Left colon (tissue), 2 donors: ENCODE measurements at places on chromosomes 6 and 20. TPM values are rescaled to one million over a fixed set of nuclear protein-coding genes. Genes with fewer than 3 reads are reported as not detected.

DNA sequence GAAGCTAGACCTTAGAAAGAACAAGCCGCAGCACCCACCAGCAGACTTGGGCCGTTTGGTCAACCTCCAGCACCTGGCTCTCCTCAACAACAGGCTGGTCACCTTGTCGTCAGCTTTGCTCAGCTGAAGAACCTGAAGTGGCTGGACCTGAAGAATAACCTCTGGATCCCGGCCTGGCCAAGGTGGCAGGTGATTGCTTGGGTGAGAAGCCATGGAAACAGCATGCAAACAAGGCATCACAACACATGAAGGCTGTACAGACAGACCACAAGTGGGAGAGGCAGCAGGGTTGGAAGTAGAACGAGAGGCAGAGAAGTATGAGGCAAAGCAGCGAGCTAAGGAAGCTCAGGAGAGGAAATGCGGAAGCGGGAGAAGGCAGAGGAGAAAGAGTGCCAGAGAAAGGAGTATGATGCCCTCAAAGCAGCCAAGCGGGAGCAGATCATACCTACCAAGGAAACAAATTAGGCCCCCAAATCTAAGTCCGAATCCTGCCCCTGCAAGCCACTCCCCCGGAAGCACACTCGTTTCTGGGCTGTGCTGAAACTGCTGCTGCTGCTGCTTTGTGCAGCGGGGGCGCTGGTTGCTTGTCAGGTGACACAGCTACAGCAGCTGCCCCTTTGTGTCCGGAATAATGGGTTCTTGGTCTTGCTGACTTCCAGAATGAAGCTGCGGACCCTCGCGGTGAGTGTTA lies 121.6 kb upstream of the LGSN start:
- no peak for DNase-seq

The METTL24 gene
- 4.3 TPM for total RNA-seq

DNA sequence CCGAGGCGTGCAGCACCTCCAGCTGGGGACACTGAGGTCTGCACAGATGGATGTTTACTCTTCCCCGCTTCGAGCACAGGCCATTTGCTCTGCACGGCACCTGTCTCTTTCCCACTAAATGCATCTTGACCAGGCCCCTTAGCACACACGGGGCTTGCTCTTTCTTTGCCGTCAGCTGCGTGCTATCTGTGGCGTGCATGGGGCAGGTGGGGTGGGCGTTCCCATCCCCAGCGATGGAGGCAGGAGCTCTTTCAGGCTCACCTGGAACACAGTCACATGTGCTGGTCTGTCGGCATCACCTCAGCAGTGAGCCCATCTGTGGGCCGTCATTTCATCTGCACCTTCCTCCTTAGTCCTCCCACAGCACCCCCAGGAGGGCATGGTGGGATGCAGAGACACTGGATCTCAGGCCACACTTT lies 35.1 kb downstream of the RBM38 start:
- DNase-seq, result no peak

DNA sequence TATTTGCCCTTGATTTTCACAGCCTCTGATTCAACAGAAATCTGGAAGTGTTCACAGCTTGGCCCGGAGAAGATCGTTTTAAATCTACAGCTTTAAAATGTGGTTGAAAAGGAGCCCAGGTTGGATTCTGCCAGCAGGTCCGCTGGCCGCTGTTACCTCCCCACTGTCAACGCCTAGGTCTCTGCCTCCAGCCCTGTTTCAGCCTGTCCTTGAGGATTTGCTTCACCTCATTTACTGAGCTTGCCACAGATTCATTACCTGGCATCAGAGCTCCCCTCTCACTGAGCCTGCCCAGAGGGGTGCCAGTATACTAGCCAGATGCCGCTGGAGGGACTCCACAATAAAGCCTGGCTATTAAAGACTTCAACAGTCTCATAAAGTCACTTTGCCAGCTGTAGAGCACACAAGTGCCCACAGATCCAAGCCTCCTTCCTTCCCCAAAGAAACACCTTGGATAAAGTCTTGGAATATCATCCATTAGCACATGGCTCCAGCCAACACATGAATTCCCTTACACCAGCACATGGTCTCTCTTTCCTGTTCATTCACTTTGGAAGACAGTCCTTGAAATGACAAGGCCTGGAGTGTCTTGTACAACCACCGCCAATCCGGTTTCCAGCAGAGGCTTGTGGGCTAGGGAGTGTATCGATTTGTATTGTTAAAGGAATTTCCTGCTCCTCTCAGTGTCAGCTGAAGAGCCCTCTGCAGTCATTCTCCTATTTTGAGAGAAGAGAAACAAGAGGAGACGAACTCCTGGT lies 9.5 kb upstream of the NR2E1 start:
- no peak for DNase-seq

- no peak for DNase-seq
Measured at GRCh38 chr6:69391106-69391505, 405.7 kb downstream of the LMBRD1 start.

The SEMG1 gene
- 0.21 TPM for total RNA-seq

DNA sequence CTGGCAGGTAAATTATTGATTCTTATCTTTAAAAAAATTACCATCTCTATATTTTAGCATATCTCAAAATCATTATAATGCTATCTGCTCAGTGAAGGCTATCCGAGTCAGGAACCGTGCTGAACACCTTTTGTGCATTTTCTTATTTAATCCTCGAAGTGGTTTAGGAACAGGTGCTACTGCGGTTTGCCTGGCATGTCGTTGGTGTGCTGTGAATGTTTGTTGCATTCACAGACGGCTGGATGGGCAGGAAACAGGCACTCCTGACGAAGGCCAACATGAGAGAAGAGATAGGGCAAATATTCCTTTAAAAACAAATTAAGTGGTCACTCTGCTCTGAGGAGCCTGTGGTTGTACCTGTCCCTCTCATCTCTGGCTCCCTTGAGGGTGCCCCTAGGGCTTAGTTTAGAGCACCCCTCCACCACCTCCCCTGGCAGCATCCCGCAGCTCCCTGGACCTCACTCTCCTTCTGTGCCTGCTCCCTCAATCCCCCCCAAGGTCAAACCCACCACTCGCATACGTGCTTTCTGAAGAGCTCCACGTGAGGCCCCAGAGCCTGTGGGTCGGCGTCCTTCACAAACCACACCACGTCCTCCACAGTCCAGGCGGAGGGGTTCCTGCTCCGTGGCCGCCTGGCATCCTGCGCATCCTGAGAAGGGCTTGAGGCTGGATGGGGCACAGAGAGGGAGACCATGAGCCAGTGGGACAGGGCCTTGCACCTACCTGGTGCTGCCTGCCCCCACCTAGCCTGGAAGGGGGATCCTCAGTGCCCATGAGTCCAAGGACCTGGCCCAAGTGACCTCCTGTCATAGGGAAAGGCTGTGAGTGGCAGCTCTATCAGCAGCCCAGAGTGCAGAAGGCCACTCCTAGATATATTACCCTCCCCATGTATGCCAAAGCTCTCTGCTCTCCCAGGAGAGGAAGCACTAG lies 116.5 kb downstream of the SCML4 start:
- no peak for DNase-seq

- no peak for DNase-seq
Measured at GRCh38 chr6:35668744-35669450, 19.8 kb downstream of the FKBP5 start.

- DNase-seq, result peak; percentile 48
Measured at GRCh38 chr6:43913375-43914271, 143.6 kb downstream of the VEGFA start.

The BNIP5 gene
- total RNA-seq, result 14.4 TPM

DNA sequence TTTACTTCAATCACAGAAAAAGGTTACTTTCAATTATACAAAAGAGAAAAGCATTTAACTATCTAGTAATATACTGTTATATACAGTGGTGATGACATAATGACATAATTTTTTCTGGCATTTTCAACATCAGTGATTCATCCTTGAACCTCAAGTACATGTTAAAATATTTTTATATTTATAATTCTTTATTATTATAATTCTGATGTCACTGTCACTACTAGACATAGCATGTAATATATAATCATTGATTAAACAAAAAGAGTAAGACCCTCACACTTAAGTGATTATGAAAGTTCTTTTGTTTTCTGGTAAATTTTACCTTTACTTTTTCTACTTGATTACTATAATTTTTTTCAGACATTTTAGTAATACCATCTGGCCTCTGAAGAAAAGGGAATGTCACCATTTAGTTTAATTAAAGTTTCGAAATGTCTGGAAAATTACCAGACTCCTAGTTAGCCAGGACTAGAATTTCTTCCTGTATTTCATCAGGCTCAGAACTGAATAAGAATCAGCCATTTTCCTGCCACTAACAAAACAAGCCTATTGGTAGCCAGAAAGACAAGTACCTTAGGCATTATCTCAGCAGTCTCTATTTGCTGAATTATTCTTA lies 71.5 kb downstream of the FILIP1 start:
- DNase-seq, result no peak

DNA sequence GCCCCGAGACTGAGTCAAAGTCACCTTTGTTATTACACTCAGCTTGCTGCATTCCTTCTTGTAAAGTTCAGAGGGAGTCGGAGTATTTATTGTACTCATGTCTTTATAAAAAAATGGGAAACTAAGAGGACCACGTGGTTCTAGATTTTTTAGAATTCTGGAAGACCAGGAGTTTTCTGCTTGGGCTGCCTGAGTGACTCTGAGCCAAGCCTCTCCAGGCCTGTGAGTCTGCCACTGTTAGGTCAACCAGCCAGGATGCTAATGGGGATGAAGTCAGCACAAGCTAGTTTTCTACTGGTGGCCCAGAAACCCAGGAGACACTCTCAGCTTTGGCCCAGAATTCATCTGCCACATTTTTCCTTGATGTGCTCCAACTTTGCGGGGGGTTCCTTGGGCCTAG lies 453.5 kb upstream of the SULF2 start:
- DNase-seq, result no peak

DNA sequence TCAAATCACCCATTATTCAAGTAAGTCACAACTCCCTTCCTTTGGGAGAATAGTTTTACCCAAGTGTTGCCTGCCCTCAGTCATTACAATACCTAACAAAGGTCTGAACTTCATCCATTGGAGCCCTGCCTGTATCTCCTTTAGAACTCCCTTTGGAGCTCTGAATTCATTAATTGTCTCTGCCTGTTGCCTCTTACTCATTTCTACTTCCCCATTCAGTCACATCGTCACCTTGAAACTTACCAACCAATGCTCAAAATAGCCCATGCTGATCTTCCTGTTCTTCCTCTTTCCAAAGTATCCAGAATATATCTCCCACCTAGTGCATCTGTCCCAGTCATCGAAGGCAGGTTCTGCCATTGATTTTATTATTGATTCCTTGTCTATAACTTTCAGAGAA lies 120.7 kb upstream of the ADGRF1 start:
- DNase-seq, result no peak

The TFAP2D gene
- total RNA-seq, result not detected

- DNase-seq, result no peak
Measured at GRCh38 chr20:23920408-23921325, 41.1 kb upstream of the CST5 start.

DNA sequence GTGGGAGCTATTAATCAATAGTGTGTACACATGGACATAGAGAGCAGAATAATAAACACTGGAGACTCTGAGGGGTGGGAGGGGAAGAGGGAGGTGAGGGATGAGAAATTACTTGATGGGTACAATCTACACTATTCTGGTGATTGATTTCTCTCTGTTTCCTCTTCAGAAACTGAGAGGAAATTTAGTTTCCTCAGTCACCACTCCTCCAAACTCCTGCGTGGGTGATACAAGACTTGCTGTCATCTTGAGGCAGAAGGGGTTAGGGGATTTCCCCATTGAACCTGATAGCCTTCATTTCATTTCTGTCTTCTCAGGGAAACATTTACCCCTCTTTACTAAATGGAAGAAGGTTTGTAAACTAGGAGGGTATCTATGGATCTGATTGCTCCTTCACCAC lies 84.3 kb upstream of the ESR1 start:
- DNase-seq, result no peak

The TOMM6 gene
- total RNA-seq, result 98.4 TPM

DNA sequence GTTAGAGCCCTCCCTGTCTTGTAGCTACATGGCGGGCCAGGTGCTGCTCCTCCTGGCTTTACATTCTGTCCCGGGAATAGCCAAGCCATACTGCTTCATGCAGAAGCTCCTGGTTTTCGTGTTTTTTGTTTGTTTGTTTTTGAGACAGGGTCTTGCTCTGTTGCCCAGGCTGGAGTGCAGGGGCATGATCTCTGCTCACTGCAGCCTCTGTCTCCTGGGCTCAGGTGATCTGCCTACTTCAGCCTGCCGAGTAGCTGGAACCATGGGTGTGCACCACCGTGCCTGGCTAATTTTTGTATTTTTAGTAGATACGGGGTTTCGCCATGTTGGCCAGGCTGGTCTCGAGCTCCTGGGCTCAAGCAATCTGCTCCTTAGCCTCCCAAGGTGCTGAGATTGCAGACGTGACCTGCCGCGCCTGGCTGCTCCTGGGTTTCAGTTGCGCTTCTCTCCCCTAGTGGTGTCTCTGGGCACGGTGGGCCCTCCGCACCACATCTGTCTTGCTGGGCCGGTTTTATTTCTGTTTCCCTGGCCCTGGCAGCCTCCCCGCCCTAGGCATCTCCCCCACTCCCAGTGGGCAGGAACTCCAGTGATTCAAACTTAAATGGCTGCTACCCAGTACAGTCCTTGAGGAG lies 12.9 kb downstream of the CDYL start:
- peak; percentile 18 for DNase-seq

- peak; percentile 16 for DNase-seq
Measured at GRCh38 chr6:119096721-119097565, 18.5 kb upstream of the FAM184A start.

DNA sequence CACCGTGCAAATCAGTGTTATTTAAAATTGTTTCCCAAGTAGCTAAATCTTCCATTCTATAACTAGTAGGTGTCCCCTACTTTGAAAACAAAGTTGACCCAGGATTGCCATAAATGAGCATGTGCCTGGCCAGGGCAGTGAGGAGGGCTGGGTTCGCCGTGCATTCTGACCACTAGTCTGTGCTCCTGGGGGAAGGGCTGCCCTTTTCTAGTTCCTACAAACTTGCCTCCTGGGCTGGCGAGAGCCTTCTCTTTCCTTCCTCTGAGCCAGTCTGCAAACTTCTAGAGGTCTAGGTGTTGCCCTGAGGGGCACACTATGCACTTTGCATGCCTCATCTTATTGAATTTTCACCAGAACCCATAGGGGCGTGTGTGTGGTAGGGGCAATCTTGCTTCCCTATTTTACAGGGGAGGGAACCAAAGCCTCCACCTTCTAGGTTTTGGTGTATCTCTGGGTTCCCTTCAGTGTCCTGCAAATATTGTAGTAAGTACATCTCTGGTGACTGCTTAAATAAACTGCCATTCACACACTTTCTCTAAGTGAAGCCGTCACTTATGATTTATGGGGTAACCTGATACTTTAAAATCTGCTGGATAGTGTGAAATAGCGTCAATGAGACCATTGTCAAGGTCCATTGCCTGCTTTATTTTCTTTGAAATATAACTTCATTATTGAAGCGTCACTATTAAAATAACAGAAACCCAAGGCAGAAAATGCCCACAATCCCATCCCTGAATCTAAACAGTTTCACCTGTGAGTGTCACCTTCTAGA lies 42.2 kb downstream of the CDH26 start:
- no peak for DNase-seq

The PPIL6 gene
- 2.0 TPM for total RNA-seq
